ENCODE measurements at places on chromosomes 5 and 9. TPM values are rescaled to one million over a fixed set of nuclear protein-coding genes. Genes with fewer than 3 reads are reported as not detected.
A peak's percentile ranks its signal among the peaks of the same experiment; 100 is the strongest.

TAF11L8 gene
- polyA plus RNA-seq = not detected

ZBTB26 gene
- 8.4 TPM for polyA plus RNA-seq

PLAC8L1 gene
- 1.3 TPM for polyA plus RNA-seq

EQTN gene
- not detected for polyA plus RNA-seq

LCN12 gene
- polyA plus RNA-seq = 0.67 TPM

OTULINL gene
- 3.4 TPM for polyA plus RNA-seq

PDCD1LG2 gene
- 1.5 TPM for polyA plus RNA-seq

TLX3 gene
- polyA plus RNA-seq = not detected

FST gene
- 33.1 TPM for polyA plus RNA-seq

DNA sequence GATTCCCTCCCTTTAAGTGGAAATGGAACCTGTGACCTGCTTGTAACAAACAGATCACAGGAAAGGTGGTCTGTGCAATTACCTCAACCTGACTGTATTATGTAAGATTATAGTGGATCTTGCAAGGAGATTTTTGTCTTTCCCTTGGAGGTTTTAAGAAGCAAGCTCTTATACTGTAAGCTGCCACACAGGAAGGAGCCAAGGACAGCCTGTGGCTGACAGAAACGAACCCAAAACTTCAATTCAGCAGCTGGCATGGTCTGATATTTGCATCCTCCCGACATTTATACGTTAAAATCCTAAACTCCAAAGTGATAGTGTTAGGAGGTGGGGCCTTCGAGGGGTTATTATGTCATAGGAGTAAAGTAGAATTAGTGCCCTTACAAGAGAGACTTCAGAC is 711.8 kb upstream of the CTNND2 start:
- DNase-seq = no peak

- no peak for DNase-seq
Measured at GRCh38 chr9:123299558-123300126, 31.3 kb upstream of the STRBP start.

- no peak for DNase-seq
Measured at GRCh38 chr5:435961-436640, 6.9 kb upstream of the EXOC3 start.

GRCh38 chr9:124125651-124125977 is 114.0 kb downstream of the LHX2 start:
- DNase-seq = no peak

DNA sequence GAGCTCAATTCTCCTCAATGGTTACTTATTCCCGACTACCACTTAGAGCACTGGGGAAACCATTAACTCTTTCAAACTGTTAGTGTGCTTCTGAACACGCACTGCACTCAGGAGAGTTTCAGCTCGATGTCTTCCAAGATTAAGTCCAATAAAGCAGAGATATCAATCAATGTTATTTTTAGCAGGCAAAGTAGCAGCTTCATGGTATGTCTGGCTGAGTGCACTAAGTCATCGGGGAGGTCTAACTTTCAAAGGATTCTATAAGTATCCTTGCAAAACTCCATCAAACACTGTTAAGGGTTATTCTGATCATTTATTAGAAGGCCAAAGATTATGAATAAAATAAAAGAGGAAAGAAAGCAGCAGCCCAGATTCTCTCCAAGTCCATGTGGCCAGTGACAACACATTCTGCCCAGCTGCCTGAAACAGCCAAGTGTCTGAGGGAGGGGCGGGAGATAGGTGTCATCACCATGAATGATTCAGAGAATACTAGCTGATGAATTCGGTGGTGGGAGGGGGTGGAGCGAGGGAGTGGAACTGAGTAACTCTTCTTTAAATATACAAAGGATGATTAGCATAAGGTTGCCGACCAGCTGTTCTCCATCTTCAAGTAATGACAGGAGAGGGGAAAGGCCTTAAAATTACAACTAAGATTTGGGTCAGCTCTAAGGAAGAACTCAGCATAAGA is 21.3 kb downstream of the NREP start:
- no peak for DNase-seq

- no peak for DNase-seq
Measured at GRCh38 chr9:26809795-26810194, 82.8 kb downstream of the CAAP1 start.

DNA sequence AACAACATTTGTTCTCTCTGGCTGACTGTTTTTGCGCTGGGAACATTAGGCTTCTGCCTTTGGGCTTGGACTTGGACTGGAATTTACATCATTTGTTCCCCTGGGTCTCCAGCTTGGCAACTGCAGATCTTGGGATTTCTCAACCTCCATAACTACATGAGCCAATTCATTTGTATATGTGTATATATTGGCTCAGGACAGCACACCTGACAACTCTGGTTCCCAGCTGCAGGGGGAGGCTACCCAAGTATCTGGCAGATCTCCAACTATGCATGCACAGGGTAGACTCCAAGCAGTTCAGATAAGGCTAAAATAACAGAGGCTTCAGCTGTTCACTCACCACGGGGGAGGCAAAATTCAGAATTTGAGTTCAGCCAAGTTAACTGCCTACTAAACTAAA is 31.6 kb upstream of the F2RL1 start:
- DNase-seq = peak; percentile 84
